Activated CD8-positive, alpha-beta memory T cell treated with anti-CD3 and anti-CD28 coated beads for 24 hours (primary cell): ENCODE measurements at places on chromosomes 6 and 20.

- no peak for DNase-seq
Observed at GRCh38 chr6:145372671-145373151, 362.6 kb downstream of the EPM2A start.

DNA sequence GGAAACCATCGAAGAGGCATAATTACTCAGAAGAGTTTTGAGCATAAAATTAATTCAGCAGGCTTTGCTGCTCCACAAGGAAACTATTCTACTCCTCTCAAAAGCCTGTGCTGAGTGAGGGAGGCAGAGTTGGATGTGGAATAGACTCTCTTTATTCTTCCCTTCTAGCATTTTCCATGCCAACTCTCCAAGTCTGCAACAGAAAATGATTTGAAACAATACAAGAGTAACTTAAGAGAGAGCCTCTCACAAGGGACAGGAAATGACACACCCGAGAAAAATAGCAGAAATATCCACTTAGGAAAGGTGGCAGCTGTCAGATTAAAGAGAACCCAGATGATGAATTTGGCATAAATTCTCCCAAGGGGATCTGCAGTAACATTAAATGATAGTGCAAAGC, 26.3 kb upstream of the LAMP5 start:
- no peak for DNase-seq

- no peak for DNase-seq
Observed at GRCh38 chr20:34507702-34508413, 8.4 kb upstream of the DYNLRB1 start.

GRCh38 chr6:63899550-63899949, 263.9 kb downstream of the PHF3 start:
- no peak for DNase-seq

GRCh38 chr6:69084746-69085335, 449.8 kb downstream of the ADGRB3 start:
- no peak for DNase-seq

DNA sequence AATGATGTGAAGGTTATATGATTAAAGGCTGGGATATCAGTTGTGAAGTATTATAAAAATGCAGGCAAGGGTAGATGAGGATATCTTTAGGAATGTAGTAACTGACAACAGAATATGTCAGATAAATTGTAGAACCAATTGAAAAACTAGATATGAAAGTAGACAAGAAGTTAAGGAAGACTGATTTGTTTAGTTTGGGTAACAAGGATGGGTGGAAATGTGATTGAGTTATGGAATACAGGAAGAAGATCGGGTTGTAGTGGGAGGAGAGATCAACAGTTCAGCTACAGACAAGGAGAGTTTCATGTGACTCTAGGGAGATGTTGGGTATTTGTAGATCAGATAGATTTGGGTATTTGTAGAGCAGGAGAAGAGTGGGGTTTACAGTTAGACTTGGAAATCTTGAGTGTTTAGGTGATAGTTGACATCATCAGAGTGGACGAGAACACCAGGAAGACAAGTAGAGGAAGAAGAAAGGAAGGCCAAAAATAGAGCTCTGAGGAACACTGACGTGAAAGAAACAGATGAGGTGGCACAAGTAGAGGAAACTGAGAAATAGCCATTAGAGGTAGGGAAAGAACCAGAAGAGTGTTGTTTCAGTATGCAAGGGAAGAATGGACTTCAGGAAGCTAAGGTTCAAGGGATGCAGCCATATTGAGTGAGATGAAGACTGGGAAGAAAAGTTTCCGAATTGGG, 12.1 kb upstream of the TSPYL1 start:
- no peak for DNase-seq

DNA sequence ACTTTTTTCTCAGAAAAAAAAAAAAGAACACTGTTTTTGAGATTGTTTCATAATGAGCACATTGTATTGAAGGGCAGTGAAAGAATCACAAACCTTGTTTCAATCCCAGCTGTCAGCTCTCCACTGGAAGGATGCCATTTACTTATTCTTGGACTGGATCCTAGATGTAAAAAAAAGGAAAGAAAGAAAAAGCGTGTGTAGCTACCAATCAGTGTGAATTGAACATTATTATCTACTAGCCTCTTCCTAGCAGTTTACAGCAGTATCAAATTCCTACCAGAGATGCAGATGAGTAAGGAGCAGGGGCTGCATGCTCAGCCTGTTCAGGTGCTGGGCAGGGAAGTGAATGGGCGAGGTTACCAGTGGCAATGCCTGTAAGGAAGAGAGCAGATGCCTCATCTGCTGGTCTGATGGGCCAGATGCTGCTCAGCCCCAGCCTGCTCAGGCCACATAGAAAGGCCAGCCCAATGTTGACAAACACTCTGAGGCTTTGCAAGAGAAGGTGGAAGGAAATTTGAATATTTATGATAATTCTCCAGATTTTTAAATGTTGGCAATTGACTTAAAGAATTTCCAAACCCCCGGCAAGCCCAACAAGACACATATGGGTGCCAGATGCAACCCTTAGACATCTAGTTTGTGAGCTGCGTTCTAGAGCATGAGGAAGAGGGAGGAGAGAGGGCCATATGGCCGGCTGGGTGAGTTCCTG, 189.5 kb downstream of the IBTK start:
- DNase-seq, result no peak

DNA sequence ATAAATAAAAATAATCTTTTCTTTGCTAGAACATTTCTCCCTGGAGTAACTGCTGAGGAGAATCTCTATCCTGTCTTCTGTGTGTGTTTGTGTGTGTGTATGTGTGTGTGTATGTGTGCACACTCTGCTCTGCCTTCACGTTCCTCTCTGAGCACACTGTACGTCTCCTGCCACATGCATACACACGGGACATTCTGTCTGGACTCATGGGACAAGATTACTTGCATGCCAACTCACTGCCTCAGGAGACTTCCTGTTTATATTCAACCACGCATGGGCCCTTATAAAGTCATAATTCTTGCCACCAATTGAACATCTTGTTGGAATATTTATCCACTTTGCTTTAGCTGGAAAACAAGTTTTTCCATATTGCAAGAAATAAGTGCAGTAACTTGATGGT, 930.6 kb downstream of the KIF16B start:
- DNase-seq, result no peak

- DNase-seq, result no peak
Observed at GRCh38 chr20:30593572-30593971, 663.9 kb upstream of the DEFB115 start.

DNA sequence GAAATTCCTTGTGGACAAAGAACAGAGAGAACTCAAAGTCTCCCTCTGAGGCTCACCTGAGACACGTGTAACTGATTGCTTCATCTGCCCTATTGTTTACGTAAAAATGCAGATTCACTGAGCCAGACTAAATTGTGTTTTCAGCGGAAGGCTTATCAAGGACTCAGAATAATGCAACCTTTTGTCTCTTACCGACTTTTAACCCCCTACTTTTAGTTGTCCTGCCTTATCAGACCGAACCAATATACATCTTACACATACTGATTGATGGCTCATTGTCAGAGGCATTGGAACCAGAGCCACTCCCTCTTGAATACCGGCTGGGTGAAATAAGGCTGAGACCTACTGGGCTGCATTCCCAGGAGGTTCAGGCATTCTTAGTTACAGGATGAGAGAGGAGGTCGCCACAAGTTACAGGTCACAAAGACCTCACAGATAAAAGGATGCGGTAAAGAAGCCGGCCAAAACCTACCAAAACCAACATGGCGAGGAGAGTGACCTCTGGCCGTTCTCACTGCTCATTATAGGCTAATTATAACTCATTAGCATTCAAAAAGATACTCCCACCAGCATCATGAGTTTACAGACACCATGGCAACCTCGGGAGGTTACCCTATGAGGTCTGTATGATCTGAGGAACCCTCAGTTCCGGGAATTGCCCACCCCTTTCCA, 95.5 kb upstream of the ZNF184 start:
- no peak for DNase-seq

- DNase-seq, result no peak
Observed at GRCh38 chr6:42973926-42974325, 5.1 kb downstream of the PEX6 start.

GRCh38 chr20:62506791-62507190, 31.0 kb upstream of the GATA5 start:
- DNase-seq, result no peak

DNA sequence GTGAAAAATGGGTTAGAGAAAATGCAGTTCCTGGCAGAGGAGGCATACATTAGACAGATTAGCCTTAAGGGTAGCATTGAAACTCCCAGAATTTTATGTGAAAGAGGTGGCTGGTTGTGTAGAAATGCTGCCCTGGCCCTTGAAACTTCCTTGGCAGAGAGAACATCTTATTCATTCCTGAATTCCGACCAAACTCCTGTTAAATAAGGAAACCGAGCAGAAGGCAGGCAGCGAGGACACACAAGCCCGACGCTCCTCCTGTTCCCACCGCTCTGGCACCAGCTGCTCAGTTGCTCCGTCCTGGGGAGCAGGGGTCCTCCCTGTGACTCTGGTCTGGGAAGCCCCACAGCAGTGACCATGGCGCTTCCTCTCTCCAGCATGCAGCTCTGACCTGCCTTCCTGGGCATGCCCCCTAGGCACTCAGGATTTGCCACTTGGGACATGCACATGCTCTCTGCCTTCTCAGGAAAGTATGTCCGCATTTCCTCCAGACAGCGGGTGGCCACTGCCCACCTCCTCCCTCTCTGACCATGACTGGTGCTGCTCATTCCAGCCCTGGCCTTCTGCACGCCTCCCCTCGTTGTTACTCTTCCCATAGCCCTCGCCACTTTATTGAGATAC, 35.2 kb upstream of the CLDN20 start:
- no peak for DNase-seq

- DNase-seq, result no peak
Observed at GRCh38 chr6:4614637-4615036, 161.6 kb upstream of the CDYL start.
